HCT116 (cell line): ENCODE measurements at places on chromosomes 1 and 21. TPM values are rescaled to one million over a fixed set of nuclear protein-coding genes. Genes with fewer than 3 reads are reported as not detected.

TPM3 gene
- 457 TPM for total RNA-seq

TEX38 gene
- total RNA-seq, result 0.47 TPM

CELA3B gene
- total RNA-seq, result 5.3 TPM

FAM177B gene
- not detected for total RNA-seq

CLIC4 gene
- total RNA-seq, result 77.2 TPM

OTUD7B gene
- 23.7 TPM for total RNA-seq

LAMTOR2 gene
- total RNA-seq, result 60.2 TPM

SMCP gene
- not detected for total RNA-seq

FABP3 gene
- total RNA-seq, result not detected

SLC22A15 gene
- total RNA-seq, result 3.1 TPM

PLPPR4 gene
- total RNA-seq, result 0.42 TPM

LRRC8B gene
- total RNA-seq, result 17.9 TPM

DNA sequence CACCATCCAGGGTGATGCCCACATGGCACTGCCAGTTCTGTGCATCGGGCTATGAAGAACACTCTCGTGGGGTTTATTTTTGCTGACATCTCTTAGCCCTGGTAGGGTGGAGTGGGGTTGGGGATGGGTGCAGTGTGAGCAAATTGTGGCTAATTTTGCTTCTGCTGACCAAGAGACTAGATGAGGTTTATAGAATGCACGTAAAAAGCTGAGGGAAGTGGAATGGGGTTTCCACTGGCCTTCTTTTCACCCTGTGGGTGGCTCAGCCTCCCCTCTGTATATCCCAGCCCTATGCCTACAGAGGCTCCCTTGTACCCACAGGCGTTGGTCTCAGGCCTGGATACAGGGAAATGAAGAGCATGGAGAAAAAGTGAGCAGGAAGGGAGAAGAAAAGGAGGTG is 44.1 kb upstream of the RAB4A start:
- H3K36me3 ChIP-seq, result no peaks in the 10 kb centered on the region
- H3K4me3 ChIP-seq, result no peak overlapping the region
- no peak for DNase-seq
- H3K27me3 ChIP-seq, result no peaks in the 10 kb centered on the region

GRCh38 chr1:190864013-190864641 is 386.5 kb upstream of the BRINP3 start:
- no peak overlapping the region for H3K4me3 ChIP-seq
- H3K27me3 ChIP-seq, result no peaks in the 10 kb centered on the region
- no peak overlapping the region for H3K27ac ChIP-seq
- no peaks in the 10 kb centered on the region for H3K4me1 ChIP-seq
- H3K36me3 ChIP-seq, result no peaks in the 10 kb centered on the region

DNA sequence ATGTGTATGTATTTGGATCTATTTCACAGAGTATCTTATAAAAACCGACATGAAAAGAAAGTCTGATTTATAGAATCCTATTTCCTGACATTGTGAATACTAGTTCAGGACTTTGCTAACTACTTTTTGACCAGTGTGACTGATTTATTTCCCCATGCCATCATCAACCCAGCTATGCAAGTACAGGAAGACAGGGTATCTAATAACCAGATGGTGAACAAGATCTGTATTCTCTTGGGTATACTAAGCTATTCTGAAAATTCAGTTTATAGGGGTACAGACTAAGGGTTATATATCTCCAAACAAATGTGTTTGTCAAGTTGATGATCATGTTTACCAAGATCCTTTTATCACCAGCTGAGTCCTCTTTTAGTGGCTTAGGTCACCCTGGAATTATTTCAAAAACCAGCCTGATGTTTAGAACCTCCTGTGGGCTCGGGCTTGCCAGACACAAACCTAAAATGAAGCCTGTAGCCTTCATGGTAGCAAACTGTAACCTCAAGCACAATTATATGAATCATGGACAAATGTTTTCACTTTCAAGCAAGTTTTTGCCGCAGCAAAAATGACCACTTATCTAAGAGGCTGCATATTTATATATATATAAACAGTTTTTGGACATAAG is 185.1 kb downstream of the FGGY start:
- no peaks in the 10 kb centered on the region for H3K36me3 ChIP-seq
- H3K4me3 ChIP-seq, result no peak overlapping the region
- H3K4me1 ChIP-seq, result peaks cover 41% of the 10 kb centered on the region
- no peak overlapping the region for H3K27ac ChIP-seq
- no peaks in the 10 kb centered on the region for H3K27me3 ChIP-seq

DNA sequence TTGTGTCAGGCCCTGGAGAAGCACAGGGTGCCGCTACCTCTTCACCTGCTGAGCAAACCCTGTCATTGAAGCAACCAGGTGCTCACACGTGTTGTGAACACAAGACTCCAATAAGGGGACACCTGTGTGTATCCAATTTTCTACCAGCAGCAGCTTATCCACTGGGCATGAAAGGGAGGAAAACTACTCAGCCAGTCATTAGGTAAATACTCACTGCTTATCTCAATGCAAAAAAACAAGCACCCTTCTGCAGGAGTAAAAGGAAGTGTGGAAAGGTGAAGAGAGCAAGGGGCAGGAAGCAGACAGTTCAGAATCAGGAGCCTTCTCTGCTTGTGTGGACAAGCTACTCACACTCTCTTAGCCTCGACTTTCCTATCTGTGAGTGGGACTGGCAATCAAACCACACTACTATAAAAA is 148.9 kb downstream of the ETS2 start:
- H3K4me1 ChIP-seq, result 0 out of 2 replicates have a peak, but pooled peaks cover 4% of the 10 kb centered on the region
- no peaks in the 10 kb centered on the region for H3K27me3 ChIP-seq
- DNase-seq, result no peak
- H3K27ac ChIP-seq, result no peak overlapping the region
- no peaks in the 10 kb centered on the region for H3K36me3 ChIP-seq

GRCh38 chr1:91791103-91791502 is 94.8 kb downstream of the TGFBR3 start:
- no peaks in the 10 kb centered on the region for H3K27me3 ChIP-seq
- H3K4me1 ChIP-seq, result peaks cover 10% of the 10 kb centered on the region; the same call in 1 of the 2 replicates
- H3K27ac ChIP-seq, result no peak overlapping the region
- no peak for DNase-seq
- no peak overlapping the region for H3K4me3 ChIP-seq

- DNase-seq, result no peak
- no peaks in the 10 kb centered on the region for H3K27me3 ChIP-seq
- peaks cover 21% of the 10 kb centered on the region for H3K4me1 ChIP-seq
- H3K36me3 ChIP-seq, result peaks cover 51% of the 10 kb centered on the region
Measured at GRCh38 chr1:66372522-66373101, 161.3 kb upstream of the SGIP1 start.

- no peak overlapping the region for H3K27ac ChIP-seq
- no peaks in the 10 kb centered on the region for H3K27me3 ChIP-seq
- H3K36me3 ChIP-seq, result no peaks in the 10 kb centered on the region
Measured at GRCh38 chr1:51671527-51672325, 54.8 kb downstream of the OSBPL9 start.

GRCh38 chr21:42071146-42071737 is at the start of gene UMODL1:
Gene UMODL1, plus strand, starts transcription at chr21:42071317. Its CDS starts 0 bp downstream, at chr21:42071317.
- no peak for DNase-seq
- H3K27ac ChIP-seq, result no peak within 1 kb of the TSS
- no peaks in the 10 kb centered on the region for H3K36me3 ChIP-seq
- peaks cover 17% of the 10 kb centered on the region; the same call in 1 of the 2 replicates for H3K27me3 ChIP-seq

GRCh38 chr1:183416850-183417771 is 1.1 kb downstream of the NMNAT2 start:
- no peaks in the 10 kb centered on the region for H3K27me3 ChIP-seq
- no peak overlapping the region for H3K4me3 ChIP-seq
- no peak for DNase-seq
- H3K27ac ChIP-seq, result no peak overlapping the region
- H3K36me3 ChIP-seq, result no peaks in the 10 kb centered on the region
